ENCODE measurements at places on chromosomes 5 and 9. TPM values are rescaled to one million over a fixed set of nuclear protein-coding genes. Genes with fewer than 3 reads are reported as not detected.

The HMGCS1 gene
- 381 TPM for polyA plus RNA-seq

The ANKRD18B gene
- polyA plus RNA-seq: 16.9 TPM

GRCh38 chr5:129460936-129461710, 1.0 kb downstream of the ADAMTS19 start:
- no peak for DNase-seq

- DNase-seq: no peak
These were observed 2.2 kb downstream of the COL23A1 start for GRCh38 chr5:178587763-178588611.

The BTNL3 gene
- polyA plus RNA-seq: not detected

- peak; percentile 45 for DNase-seq
These were observed 143.9 kb upstream of the STC2 start for GRCh38 chr5:173472164-173472563.

- no peak for DNase-seq
These were observed 193.8 kb upstream of the TRIM32 start for GRCh38 chr9:116493183-116493860.

GRCh38 chr9:33167972-33168461, 881 bp upstream of the B4GALT1 start:
- DNase-seq: no peak

The CDH6 gene
- polyA plus RNA-seq: not detected

GRCh38 chr5:43121913-43122484, 1.3 kb downstream of the ZNF131 start:
- DNase-seq: no peak

The PCDHGA12 gene
- polyA plus RNA-seq: 1.9 TPM

- DNase-seq: no peak
These were observed 185.5 kb downstream of the CACNA1B start for GRCh38 chr9:138063033-138063432.

DNA sequence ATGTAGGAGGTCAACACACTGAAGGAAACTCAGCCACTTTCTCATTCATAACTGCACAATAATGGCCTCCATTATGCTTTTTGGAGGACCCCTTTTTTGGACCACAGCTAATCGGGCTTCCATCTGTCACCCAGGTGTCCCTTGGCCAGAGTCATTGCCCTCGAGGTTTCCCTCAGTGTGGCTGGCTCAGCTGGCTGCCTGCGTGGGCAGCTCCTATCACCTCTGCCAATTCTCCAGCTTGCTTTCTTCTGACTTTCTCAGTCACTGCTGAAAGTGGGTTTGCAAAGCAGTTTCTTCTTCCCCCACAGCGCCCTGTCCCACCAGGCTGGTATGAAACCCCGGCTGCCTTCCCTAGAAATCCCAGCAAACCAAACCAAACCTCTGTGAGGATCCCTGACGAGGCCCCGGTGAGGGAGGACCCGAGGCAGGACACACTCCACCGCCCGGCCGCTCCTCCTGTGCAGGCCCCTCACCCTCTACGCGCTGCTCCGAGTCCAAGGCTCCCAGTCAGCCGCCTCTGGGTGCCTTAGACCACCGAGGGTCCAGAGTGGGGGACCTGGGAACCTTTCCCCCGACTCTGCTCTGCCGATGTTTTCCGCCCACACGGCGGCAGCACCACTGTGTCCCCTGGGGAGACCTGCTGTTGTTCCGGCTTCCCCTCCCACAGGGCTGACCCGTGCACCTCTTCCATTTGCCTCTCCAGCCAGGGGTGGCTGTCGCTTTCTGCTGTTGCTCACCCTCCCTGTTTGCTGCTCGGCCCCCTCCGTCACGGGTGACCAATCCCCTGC, 109.5 kb downstream of the TENT4A start:
- DNase-seq: no peak

The IGIP gene
- 1.3 TPM for polyA plus RNA-seq

DNA sequence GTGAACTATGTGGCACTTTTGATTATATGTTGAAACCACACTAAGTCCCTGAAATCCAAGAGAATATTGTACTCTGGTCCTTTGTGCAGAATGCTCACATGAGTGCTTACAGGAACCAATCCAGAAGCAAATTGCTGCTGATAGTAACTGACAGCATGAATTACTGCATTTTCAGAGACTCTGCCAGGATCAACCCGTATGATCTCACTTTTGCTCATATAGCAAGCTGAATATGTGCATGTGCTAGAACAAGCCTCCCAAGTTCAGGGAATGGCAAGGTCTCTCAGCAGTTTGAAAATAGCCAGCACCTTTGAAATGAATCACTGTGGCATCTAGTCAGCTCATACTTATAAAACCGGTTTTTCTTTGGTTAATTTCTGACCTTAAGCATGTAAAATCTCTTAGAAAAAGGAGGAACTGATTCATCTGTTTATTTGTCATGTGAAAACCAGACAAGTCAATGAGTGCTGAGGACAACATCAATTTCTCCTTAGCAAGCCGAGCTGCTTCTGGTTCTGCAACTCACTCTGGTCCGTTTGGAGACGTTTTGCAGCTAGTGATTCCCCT, 215.7 kb upstream of the ELL2 start:
- DNase-seq: peak; percentile 93

GRCh38 chr9:128208386-128208785, 5.2 kb downstream of the DNM1 start:
- DNase-seq: no peak

DNA sequence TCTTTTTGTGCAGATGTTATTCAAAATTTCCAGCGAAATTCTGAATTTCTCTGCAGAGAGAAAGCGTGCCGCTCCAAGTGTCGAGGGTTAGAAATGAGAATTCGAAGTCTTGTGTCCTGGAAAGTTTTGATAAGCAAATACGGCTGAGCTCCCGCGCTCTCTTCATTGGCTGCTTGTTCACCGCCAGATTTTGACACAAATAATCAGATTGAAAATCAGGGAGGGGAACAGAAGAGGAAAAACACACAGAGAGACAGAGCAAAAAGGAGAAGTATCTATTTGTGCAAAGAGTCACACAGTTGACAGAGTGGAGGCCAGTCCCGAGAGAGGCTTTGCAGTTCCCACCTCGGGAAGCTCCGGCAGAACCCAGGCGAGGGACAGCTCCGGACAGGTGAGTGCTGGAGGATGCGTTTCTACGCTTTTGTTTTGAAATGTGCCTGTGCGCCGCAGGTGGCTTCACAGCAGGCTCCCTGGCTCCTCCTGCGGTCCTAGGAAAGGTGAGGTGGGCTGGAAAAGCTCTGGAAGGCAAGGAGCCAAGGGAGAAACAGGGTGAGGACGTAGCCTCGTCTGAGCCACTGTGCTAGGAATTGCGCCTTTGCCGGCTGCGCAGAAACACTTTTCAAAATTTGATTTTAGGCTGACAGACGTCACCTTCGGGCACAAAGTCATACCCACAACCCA, at the start of gene GFI1B:
GFI1B (plus strand) TSS at position 244 of the 681 bp plus-strand sequence. CDS start 7,985 bp downstream, outside the sequence.
- DNase-seq: no peak

DNA sequence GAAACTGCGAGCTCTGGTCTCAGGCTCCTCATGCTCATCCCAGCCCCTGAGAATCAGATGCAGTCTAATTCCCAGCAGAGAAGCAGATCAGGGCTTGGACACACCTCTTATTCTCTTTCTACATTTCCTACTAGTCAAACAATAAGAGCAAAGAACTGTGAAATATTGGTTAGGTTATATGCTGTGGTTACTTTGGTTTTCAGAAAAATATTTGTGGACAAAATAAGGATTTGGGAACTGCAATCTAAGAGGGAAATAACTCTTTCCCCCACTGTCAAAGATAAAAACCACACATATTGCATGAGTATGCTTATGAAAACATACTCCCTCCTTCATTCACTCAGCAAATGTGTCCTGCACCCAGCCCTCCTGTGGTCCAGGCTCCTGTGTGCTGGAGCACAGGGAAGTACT, 164.5 kb upstream of the S1PR3 start:
- DNase-seq: no peak

DNA sequence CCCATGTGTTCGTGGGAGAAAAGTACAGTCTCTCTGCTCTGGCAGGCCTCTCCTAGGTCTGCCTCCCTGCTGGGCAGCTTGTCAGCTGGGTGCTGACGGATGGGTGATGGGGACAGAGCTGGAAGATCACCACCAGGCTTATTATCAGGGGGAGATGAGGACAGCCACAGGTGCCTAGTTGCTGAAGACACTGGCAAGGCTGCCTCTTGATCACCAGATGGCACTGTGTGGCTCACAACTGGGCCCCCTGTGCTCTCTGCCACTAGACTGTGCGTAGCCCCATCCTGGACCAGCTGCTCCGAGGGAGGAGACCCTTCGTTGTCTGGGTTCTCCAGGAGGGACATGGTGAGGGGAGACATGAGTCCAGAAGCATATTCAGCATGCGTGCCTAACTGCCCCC, 73.0 kb downstream of the KIF24 start:
- DNase-seq: no peak

The GRM6 gene
- polyA plus RNA-seq: not detected

The SLCO6A1 gene
- not detected for polyA plus RNA-seq

GRCh38 chr5:160923936-160924710, 72.1 kb upstream of the ATP10B start:
- DNase-seq: no peak

The SCGB3A2 gene
- polyA plus RNA-seq: not detected

- no peak for DNase-seq
These were observed 7.1 kb downstream of the PHYHD1 start for GRCh38 chr9:128927731-128928411.

The FAM200C gene
- polyA plus RNA-seq: 0.93 TPM

DNA sequence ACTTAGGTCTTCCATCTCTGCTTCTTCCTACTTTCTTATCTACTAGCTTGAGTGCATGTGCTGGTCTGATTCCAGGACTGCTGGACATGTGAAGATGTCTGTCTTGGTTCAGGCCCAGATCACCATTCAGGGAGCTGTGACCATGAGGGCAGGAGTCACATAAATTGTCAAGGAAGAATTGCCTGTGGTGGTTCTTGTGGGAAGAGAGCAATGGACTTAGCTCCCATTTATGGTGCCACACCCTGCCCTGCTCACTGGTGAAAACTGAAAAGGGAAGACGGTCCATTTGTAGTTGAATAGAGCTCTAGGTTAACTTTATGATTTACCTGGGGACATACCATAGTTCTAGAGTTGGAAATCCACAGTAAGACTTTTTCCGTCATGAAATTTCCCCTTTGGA, 244.3 kb upstream of the ZNF608 start:
- no peak for DNase-seq

DNA sequence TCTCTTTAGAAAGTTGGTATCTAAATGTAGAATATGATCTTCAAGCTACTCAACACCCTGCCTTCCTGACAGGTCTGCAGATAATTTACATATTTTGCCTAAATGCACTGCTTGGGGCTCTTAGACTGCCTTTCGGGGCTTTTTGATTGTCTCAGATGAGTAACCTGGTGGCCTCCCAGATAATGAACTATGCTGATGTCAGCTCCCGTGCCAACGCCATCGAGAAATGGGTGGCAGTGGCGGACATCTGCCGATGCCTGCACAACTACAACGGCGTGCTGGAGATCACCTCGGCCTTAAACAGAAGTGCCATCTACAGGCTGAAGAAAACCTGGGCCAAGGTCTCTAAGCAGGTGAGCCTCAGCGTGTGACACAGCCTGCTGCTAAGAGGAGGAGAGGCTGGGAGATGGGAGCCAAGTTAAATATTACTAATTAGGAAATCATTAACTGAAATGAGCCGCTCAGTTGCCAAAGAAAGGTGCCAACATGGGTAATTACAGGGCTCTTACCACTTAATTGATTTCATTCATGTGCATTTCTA, 20.8 kb upstream of the CKMT2 start:
- DNase-seq: no peak

GRCh38 chr5:124454081-124454480, 292.4 kb downstream of the ZNF608 start:
- DNase-seq: no peak

- DNase-seq: peak; percentile 0
These were observed 5.1 kb upstream of the CCDC192 start for GRCh38 chr5:127697894-127698600.

GRCh38 chr9:23611869-23612268, 214.2 kb downstream of the ELAVL2 start:
- DNase-seq: no peak

The SOX30 gene
- 0.03 TPM for polyA plus RNA-seq

- no peak for DNase-seq
These were observed 31.8 kb upstream of the PCA3 start for GRCh38 chr9:76732341-76732958.

- no peak for DNase-seq
These were observed 30.4 kb upstream of the NOTCH1 start for GRCh38 chr9:136576269-136576626.

GRCh38 chr5:150780187-150780692, 1.7 kb downstream of the SMIM3 start:
- DNase-seq: peak; percentile 52

DNA sequence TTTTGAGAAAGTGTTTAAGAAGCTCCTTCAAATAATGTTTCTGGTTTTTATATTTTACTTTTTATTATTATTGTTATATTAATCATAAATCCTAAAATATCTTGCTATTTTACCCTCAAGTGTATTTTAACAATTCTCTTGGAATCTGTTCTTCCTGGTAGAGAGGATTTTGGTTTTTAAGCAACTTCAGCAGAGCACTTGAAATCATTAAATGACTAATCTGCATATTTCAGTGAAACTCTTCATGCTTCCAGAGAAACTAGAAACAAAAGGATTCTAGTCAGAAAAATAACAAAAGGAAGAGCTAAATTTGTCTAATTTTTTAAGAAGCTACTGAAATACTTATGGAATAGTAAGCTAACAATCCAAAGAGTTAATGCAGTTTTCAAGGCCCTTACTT, 1057.3 kb downstream of the TLE1 start:
- DNase-seq: no peak

The SLC2A8 gene
- 9.5 TPM for polyA plus RNA-seq

The C9orf72 gene
- polyA plus RNA-seq: 2.5 TPM

DNA sequence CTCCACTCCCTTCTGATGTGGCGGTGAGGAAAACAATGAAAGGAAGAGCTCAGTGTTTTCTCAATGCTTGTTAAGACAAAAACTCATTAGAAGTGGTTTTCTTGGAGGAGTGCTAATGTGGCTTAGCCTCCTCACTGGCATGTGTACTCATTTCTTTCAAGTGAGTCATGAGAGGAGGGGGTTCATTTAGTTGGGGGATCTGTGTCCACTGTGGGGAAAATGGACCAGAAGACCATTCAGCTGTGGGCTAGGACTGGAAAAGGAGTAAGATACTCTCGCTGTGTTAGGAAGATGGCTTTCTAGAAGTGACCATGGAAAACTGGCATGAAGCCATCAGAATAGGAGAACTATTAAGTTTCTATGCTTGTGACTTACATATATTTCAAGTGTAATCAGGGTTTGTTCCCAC, 23.5 kb downstream of the KLF9 start:
- DNase-seq: no peak

DNA sequence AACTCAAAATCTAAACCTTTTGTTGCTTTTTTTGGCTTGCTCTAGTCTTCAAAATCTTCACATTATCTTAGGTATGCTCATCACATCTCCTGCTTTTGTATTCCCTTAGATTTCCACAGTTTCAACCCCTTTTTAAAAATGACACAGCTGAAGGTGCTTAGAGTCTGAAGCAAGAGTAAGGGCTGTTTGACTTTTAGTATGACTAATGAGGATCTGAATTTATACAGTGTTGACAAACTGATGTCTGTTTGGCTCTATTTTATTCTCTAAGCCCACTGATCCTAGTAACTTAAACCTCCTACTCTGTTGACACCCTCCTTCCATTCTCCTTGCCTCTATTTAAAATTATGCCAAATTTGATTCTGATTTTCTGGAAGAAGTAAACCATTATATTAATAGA, 200.1 kb downstream of the MCTP1 start:
- DNase-seq: no peak

- no peak for DNase-seq
These were observed 1.5 kb downstream of the SPAAR start for GRCh38 chr9:35910613-35911359.

All from keratinocyte (primary cell).